ENCODE measurements at places on chromosomes 13 and 19.

DNA sequence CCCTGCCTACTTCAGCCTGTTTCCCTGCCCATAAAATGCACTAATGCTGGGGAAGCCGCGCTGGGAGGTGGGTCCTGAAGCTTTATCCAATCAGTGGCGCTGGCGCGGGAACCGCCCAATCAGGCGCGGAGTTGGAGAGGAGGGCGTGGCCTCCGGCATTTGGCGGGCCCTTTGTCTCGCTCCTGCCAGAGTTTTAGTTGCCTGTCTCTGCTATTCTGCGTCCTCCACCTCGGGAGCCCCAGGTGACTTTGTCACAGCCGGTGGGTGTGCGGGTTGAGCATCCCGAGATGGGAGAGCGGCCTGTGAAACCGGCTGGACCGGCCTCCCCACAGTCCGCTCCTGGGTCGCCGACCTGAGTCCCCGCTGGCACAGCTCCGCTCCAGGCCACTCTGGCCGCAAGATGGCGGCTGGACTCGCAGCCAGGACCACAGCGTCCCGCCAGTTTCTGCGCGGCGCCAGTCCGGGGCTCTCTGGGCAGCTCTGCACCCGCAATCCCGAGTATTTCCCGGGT, 30.7 kb upstream of the ZNF429 start:
- peak; percentile 95 for DNase-seq

- no peak for DNase-seq
Observed at GRCh38 chr13:107266657-107267056, 698.7 kb upstream of the ARGLU1 start.

GRCh38 chr19:42154471-42155323, 22.5 kb upstream of the POU2F2 start:
- DNase-seq = no peak

DNA sequence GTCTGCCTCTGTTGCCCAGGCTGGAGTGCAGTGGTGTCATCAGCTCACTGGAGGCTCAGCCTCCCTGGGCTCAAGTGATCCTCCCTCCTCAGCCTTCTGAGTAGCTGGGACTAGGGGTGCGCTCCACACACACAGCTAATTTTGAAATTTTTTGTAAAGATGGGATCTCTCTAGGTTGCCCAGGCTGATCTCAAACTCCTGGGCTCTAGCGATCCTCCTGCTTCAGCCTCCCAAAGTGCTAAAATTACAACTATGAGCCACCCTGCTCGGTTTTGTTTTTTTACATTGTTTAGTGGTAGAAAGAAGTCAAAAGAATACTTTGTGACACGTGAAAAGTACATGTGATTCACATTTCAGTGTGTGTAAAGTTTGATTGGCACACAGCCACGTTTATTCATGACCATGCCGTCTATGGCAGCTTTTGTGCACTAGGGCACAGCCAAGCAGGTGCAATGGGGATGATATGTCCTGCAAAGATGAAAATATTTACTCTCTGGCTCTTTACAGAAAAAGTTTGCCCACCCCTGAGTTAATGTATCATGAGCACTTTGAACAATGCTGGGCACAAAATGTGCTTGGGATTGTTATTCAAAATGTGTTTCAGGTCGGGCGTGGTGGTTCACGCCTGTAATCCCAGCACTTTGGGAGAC, 16.2 kb upstream of the NFIC start:
- no peak for DNase-seq

GRCh38 chr13:28106976-28107375, 6.6 kb upstream of the FLT3 start:
- DNase-seq = no peak

- DNase-seq = no peak
Observed at GRCh38 chr13:77909827-77910226, 8.8 kb downstream of the EDNRB start.

GRCh38 chr19:44757735-44758505, 9.4 kb downstream of the BCL3 start:
- DNase-seq = peak; percentile 85

GRCh38 chr19:40742477-40742876, 7.8 kb downstream of the ACTMAP start:
- no peak for DNase-seq

DNA sequence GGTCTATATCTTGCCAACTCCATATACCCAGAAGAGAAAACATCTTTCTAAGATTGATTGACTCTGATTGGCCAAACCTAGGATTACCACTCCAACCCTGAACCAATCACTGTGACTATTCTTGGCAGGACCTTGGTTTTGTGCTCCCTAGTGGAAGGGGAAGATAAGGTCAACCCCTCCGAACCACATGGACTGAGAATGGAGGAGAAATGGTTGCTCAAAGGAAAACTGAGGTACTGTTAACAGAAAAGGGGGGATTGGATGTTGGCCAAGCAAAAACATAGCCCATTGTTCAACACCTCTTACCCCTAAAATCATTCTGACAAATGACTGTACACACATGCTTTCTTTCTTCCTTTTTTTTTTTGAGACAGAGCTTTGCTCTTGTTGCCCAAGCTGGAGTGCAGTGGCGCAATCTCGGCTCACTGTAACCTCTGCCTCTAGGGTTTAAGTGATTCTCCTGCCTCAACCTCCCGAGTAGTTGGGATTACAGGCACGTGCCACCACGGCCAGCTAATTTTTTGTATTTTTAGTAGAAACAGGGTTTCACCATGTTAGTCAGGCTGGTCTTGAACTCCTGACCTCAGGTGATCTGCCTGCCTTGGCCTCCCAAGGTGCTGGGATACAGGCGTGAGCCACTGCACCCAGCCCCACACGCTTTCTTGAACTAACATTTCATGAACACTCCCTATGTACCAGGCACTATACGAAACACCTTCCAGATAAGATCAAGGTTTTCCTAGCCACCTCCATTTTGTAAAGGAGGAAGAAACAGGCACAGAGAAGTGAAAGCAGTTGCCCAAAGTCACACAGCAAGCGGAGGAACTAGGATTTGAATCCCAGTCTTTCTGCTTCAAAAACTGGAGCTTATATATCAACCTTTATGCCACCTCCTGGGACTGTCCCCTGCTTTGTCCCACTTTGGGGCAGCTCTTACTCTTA, 6.5 kb downstream of the MEIOSIN start:
- DNase-seq = no peak

GRCh38 chr19:23070353-23071146, 46.3 kb upstream of the ZNF730 start:
- no peak for DNase-seq

DNA sequence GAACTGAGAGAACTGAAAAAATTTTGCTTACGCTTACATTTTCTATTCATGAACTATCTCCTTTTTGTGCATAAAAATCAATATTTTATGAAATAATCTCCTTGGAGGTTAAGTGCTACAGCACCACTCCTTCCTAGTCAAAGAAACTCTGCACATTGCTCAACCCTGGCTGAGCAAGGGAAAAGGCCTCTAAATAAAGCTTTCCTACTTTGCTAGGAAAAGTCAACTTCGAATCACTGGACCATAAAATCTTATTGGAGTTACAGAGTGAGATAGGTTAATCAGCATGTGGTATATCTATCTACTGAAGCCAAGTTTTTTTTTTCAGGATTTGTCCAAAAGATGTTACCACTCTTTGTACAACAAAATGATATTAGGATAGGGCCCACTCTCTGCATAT, 57.5 kb upstream of the HMGB1 start:
- no peak for DNase-seq

- DNase-seq = no peak
Observed at GRCh38 chr13:80306337-80306972, 34.5 kb downstream of the SPRY2 start.

GRCh38 chr19:51729781-51730180, 6.0 kb upstream of the HAS1 start:
- no peak for DNase-seq

DNA sequence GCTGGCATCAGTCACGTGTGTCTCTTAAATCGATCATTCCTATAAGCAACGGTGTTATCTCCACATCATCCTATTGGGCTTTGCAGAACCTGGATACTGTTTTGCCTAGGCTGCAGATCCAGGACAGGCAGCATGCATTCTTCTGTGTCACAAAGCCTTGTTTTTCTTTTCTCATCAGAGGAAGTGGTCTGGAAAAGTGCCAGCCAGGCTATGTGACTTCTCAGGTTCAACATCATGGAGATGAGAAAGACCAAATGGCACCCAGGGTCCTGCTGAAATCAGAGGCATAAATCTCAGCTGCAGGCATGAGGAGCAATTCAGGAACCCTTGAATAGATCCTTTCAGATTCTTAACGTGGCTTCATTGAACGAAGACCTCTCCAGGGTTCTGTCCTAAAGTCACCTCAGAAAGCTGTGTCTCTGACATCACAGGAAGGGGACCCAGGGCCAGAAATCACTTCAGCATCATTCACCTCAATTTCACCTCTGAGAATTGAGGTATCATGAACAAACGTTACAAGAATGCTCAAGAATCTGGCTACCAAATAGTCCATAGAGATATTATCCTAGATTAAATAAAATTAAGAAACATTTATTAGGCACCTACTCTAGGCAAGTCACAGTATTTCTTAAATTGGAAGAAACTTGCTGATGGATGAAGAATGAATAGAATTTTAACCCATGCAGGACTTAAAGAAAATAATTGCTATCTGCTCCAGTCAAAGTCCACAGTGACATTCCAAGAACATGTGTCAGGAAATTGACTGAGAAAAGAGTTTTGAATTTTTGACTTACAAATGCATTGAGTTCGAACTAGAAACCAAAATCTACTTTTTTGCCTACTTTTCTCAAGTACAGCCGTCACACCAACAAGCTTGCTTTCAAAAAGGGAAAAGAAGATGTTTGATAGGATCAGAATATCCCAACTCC, 124.1 kb downstream of the COG6 start:
- no peak for DNase-seq

GRCh38 chr13:74930402-74931165, 551.4 kb downstream of the TBC1D4 start:
- DNase-seq = no peak

- DNase-seq = no peak
Observed at GRCh38 chr13:48265217-48265815, 32.3 kb downstream of the ITM2B start.

DNA sequence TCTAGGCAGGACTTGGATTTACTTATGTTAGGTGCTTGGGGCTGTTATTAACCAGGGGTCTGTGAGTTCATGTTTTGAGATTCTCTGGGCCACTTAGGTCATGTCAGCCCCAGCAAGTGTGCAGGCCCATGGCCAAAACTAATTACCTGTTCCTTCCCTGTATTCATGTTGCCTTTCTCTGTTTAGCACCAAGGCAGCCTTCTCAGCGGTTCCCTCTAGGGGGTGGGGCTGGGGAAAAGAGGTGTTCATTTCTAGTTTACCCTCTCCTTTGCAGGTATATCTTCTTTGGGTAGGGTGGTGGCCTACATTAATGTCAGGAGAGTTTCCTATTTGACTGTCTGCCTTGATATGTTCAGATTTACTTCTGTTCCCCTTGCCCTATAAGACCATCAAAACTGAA, 61.7 kb downstream of the PDS5B start:
- DNase-seq = no peak

- DNase-seq = no peak
Observed at GRCh38 chr13:103866048-103866447, 799.8 kb upstream of the SLC10A2 start.

DNA sequence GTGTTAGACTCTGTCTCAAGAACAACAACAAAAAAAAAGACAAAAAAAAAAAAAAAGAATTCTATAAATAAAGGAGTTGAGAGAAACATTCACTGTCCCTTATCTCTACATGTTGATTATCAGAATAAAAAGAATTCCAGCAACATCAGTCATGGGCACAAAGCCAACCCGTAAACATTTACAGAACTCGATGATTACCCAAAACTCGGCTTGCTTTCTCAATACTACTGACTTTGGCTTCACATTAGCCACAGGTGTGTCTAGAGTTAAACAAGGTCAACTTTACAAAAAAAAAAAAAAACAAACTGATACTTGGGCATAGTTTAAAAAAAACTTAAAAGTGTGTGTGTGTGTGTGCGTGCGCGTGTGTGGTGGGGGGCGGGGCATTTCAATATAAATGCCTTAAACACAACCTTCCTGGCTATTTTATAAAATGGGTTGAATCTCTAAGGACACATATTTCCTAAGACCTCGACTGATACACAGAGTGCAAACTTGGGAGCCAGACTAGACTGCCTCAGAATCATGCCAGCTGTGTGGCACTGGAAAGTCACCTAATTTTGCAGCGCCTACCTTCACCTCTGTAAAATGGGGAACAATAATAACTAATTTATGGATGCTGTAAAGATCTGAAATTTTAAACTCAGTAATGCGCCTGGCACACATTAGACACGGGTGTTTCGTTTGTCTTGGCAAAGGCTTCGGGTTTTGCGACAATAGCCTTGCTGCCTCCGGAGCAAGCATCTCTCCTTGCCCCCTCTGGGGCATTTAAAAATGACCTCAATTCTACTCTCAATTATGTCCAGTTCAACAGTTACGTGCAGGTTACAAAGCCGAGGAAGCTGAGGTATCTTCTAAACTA, 922 bp downstream of the EBPL start:
- no peak for DNase-seq

DNA sequence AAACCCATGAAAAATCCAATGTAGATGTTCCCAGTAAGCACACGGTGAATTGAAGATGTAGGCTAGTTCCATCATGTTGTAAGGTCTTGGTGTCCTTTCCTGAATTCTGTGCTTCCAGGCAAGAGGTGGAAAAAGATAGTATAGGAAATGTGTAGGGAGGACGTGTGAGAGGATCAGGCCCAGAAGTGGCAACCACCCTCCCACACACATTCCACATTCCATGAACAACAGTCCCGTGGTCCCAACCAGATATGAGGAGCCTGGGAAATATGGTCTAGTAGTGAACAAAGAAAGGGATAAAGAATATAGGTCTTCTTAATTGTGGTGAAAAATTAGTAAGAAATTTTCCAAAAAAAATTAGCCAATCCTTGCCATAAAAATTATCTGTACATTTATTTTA, 1254.2 kb upstream of the SLC10A2 start:
- no peak for DNase-seq

DNA sequence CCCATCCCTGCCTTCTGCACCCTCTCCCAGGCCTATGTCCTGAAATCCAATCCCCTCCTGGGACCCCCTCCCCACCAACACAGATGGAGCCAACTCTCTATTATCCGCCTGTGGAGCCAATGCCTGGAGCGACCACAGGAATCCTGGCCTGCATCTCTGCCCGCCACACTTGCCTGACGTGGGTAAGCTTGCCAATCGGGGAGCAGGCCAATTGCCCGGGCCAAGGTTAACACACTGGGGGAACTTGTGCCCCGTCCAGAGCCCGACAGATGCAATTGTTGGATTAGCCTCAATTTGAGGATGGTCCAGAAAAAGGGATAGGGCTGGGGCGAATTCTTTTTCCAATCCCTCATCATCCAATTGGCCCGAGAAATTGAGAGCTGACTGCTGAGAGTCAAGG, 5.9 kb downstream of the WIZ start:
- DNase-seq = no peak

Measured in ecto neural progenitor cell (in vitro differentiated cells).